SJSA1 (cell line): ENCODE measurements at places on chromosomes 11 and 22. TPM values are rescaled to one million over a fixed set of nuclear protein-coding genes. Genes with fewer than 3 reads are reported as not detected.

The OR10W1 gene
- total RNA-seq: not detected in 2 replicates

GRCh38 chr11:69466039-69466438, 15.4 kb upstream of the LINC01488 start:
- H3K4me3 ChIP-seq: no peak overlapping the region
- no peak overlapping the region for H3K27ac ChIP-seq
- no peak for DNase-seq
- no peaks in the 10 kb centered on the region for H3K36me3 ChIP-seq
- H3K27me3 ChIP-seq: no peaks in the 10 kb centered on the region
- peaks cover 14% of the 10 kb centered on the region for H3K4me1 ChIP-seq

DNA sequence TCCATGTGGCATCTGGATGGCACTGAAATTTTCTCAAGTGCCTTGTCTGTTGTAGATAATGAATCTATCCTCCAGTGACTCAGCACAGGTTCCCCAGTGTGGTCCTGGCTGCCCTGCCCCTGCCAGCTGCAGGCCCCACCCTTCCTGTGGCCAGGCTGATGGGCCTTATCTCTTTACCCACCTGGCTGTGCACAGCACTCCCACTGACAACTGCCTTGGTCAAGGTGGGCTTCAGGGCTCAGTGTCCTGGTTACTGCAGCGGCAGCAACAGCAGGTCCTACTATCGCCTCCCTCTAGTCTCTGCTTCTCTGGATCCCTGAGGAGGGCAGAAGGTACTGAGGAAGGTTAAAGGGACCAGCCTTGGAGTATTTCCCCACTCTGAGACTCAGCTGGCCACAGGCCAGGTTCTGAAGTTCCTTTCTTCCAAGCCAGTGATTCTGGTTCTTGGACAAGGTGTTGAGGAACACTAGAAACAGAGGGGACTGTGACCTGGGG, 3.1 kb downstream of the HMBS start:
- DNase-seq: no peak
- peaks cover 16% of the 10 kb centered on the region for H3K36me3 ChIP-seq
- no peak overlapping the region for H3K4me3 ChIP-seq
- H3K27me3 ChIP-seq: no peaks in the 10 kb centered on the region
- peaks cover 8% of the 10 kb centered on the region for H3K4me1 ChIP-seq

DNA sequence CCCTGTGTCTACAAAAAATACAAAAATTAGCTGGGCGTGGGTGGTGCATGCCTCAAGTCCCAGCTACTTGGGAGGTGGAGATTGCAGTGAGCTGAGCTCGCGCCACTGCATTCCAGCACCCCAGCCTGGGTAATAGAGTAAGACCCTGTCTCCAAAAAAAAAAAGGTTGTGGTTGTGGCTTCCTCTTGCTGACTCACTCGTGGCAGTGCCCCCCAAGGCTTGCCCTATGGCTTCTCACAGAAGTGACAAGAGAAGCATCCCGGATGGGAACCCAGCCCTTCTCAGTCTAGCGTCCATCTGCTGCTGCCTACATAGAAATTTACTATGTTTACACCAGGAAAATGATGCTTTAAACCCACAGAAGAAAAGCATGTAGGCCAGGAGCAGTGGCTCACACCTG, 68.5 kb upstream of the PITPNB start:
- H3K27ac ChIP-seq: peak overlapping the region; percentile 86
- DNase-seq: peak; percentile 96
- H3K27me3 ChIP-seq: no peaks in the 10 kb centered on the region
- H3K4me3 ChIP-seq: no peak overlapping the region

The CDK2AP2 gene
- 61.9 and 82.4 TPM in 2 replicates for total RNA-seq

DNA sequence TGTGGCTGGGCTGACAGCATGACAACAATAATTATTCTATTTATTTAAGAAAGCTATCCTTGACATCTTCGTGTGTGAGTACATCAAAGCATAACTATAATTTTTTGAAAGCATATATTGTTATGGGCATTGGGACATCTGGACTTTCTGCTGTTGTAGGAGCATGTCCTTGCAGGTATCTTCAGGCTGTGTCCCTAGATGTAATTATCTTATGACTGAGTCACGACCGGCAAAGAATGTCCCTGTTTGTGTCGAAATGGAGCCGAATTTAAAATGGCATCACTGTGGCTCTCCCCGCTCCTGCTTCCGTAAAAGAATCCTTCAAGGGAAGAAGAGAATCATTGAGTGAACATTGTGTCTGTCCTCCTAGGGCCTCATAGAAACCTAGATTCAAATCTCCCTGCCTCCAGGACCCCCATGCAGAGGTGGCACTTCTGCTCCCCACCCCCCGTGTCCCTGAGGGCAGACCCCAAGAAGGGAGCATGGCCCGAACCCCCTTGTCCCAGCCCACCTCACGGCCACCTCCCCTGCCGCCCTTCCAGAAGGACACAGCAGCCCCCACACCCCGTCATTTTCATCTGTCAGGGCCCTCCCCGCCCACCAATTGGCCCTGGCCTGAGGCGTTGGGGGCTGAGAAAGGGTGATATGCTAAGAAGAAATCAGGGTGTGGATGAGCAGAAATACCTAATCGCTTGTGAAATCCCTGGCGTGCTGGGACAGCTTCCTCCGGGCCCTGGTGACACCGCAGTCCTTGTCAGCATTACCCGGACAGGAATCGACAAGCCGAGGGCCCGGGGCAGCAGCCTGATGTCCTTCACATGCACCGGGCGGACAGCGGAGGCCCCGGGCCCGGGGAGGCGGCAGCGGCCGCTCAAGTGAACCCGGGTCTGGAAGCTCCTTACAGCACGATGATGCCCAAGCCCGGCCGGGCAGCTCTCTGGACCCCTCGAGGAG, 48.6 kb upstream of the SLC22A12 start:
- no peaks in the 10 kb centered on the region for H3K27me3 ChIP-seq
- no peak overlapping the region for H3K4me3 ChIP-seq
- no peaks in the 10 kb centered on the region for H3K36me3 ChIP-seq
- no peak overlapping the region for H3K27ac ChIP-seq

DNA sequence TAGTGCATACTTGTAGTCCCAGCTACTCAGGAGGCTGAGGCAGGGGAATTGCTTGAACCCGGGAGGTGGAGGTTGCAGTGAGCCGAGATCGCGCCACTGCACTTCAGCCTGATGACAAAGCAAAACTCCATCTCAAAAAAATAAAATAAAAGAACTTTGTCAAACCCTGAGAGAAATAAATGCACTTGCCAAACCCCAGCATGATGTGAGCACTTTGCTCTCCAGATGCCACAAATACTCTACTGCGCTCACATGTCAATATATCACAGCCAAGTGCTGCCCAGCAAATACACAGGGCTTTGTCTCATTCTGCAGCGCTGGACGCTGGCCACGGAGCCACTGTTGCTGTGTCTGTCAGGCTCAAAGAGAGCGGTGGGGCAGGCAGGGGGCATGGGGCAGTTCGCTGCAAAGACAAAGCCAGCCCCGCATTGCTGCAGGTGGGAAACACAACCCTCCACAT, 45.1 kb downstream of the AHNAK start:
- no peak overlapping the region for H3K4me3 ChIP-seq
- H3K27me3 ChIP-seq: no peaks in the 10 kb centered on the region
- no peak for DNase-seq
- H3K36me3 ChIP-seq: no peaks in the 10 kb centered on the region
- H3K27ac ChIP-seq: no peak overlapping the region
- peaks cover 61% of the 10 kb centered on the region for H3K4me1 ChIP-seq

DNA sequence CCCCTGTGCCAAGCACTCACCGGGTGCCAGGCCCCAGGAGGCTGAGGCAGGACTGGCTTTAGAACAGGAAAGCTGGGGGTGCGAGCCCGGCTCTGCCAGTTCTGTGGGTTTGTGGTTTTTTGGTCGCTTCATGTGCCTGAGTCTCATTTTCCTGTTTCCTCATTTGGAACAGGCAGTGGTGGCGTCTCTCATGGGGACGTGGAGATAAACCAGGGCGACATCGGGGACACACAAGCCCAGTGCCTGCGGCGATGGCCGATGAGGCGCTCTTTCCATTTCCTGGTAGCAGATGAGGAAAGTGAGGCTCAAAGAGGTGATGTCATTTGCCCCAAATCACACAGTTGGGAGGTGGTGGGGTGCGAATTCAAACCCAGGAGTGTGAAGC, 20.8 kb upstream of the CHKA start:
- no peaks in the 10 kb centered on the region for H3K36me3 ChIP-seq
- H3K27ac ChIP-seq: no peak overlapping the region
- DNase-seq: no peak
- H3K4me3 ChIP-seq: no peak overlapping the region

The MMP8 gene
- not detected in 2 replicates for total RNA-seq

The C22orf42 gene
- not detected in 2 replicates for total RNA-seq

The SLC22A25 gene
- not detected in 2 replicates for total RNA-seq

The CNGA4 gene
- not detected in 2 replicates for total RNA-seq

The APIP gene
- total RNA-seq: 58.2 and 82.1 TPM in 2 replicates

The SPA17 gene
- 2.6 and 5.5 TPM in 2 replicates for total RNA-seq

DNA sequence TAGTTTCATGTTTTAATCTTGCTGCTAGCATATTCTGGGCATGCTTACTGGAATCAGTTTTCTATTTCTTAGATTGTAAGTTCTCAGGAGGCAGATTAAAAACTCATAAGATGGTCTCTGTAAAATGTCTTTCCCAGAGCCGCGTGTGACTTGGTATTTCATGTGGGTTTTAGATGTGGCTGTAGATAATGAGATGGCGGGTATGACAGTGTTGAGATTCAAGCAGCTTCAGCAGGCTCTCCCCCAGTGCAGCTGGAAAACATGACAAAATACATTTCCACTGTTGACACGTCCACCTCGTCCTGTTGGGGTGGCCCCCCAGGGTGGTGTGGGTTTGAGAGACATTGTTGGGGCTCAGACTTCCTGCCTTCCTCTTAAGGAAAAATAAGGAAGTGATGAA, 106.8 kb downstream of the KIRREL3 start:
- no peak overlapping the region for H3K4me3 ChIP-seq
- no peak overlapping the region for H3K27ac ChIP-seq
- DNase-seq: no peak
- no peaks in the 10 kb centered on the region for H3K36me3 ChIP-seq

GRCh38 chr11:125603207-125603606, 10.6 kb downstream of the STT3A start:
- no peak overlapping the region for H3K4me3 ChIP-seq
- H3K27ac ChIP-seq: no peak overlapping the region

DNA sequence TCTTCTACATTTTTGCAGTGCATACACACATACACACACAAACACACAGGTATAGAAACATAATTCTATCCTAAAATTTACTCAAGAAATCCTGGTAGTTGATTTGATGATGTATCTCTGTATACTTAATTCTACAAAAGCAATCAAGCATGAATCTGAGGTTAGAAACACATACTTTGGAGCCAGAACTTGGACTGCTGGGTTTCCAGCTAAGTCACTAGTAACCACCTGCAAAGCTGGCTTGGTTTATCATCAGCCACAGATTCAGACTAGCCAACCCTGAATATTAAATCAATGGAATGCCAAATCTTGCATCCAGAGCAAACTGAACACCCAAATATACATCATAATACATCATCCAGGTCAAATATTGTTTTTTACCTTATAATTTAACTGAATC, 24.8 kb upstream of the POU2AF2 start:
- no peak for DNase-seq
- no peaks in the 10 kb centered on the region for H3K27me3 ChIP-seq
- H3K36me3 ChIP-seq: no peaks in the 10 kb centered on the region
- H3K4me3 ChIP-seq: no peak overlapping the region
- H3K27ac ChIP-seq: no peak overlapping the region

DNA sequence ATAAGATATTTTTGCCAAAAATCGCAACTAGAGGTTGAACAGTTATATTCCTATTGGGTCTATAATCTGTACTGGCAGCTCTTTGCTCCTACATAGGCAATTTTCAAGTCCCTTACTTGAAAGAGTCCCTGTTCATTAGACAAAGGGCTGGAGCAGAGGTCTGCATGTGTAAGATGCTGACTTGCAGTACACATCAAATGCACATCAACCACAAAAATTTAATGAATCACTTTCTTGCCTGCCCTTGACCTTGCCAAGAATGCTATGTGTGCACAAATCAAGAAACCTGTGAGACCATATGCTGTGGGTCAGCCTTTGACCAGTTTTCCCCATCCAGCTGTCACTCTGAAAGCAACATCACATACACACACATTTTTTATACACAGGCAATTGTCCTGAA, 661.5 kb downstream of the LRRC4C start:
- H3K27me3 ChIP-seq: 0 out of 2 replicates have a peak, but pooled peaks cover 2% of the 10 kb centered on the region
- H3K36me3 ChIP-seq: no peaks in the 10 kb centered on the region

- H3K4me3 ChIP-seq: no peak overlapping the region
- no peaks in the 10 kb centered on the region for H3K36me3 ChIP-seq
- peaks cover 20% of the 10 kb centered on the region for H3K4me1 ChIP-seq
- no peak overlapping the region for H3K27ac ChIP-seq
- DNase-seq: no peak
- no peaks in the 10 kb centered on the region for H3K27me3 ChIP-seq
Observed at GRCh38 chr22:23752090-23752691, 1.3 kb upstream of the ZNF70 start.

GRCh38 chr11:33362051-33362910, 105.1 kb downstream of the HIPK3 start:
- no peak overlapping the region for H3K27ac ChIP-seq
- peaks cover 3% of the 10 kb centered on the region; the same call in 1 of the 2 replicates for H3K27me3 ChIP-seq
- H3K4me1 ChIP-seq: no peaks in the 10 kb centered on the region
- no peak overlapping the region for H3K4me3 ChIP-seq

DNA sequence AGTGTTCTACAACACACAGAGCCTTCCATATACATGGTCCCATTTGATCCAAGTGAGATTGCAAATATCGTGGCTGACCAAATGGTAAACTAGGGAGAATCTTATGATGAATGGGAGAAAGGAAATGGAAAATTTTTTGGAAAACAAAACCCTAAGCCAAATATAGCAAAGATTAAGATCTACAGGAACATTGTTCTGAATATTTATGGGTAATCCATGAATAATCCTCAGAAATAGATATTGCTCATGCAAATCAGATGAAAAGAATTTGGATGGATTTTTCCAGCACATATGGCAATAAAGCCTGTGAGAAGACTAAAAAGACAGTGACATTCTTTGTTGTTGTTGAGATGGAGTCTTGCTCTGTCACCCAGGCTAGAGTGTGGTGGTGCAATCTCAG, 21.7 kb upstream of the PRDM10 start:
- peaks cover 17% of the 10 kb centered on the region for H3K4me1 ChIP-seq
- no peaks in the 10 kb centered on the region for H3K27me3 ChIP-seq
- no peak overlapping the region for H3K4me3 ChIP-seq

DNA sequence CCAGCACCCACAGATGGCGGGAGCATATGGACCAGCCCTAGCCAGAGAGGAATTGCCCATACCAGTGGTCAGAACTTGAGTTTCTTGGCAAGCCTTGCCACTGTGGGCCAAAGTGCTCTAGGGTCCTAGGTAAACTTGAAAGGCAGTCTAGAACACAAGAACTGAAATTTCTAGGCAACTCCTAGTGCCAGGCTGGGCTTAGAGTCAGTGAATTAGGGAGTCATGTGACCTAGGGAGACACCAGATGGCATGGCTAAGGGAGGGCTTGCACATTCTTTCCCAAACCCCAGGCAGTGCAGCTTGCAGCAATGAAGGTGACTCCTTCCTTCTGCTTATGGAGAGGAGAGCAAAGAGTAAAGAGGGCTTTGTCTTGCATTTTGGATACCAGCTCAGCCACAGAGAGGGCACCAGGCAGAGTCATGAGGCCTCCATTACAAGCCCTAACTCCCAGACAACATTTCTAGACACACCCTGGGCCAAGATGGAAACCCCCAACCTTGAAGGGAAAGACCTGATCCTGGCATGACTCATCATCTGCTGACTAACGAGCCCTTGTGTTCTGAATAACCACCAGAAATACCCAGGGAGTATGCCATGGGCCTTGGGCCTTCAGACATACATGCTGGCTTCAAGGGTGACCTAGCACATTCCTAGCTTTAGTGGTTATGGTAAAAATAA, 19.2 kb upstream of the OR56A3 start:
- no peaks in the 10 kb centered on the region for H3K4me1 ChIP-seq
- H3K27ac ChIP-seq: no peak overlapping the region
- H3K27me3 ChIP-seq: no peaks in the 10 kb centered on the region
- H3K36me3 ChIP-seq: no peaks in the 10 kb centered on the region
- DNase-seq: no peak
- no peak overlapping the region for H3K4me3 ChIP-seq
